WTC11 (cell line): ENCODE measurements at places on chromosomes 12 and 14. TPM values are rescaled to one million over a fixed set of nuclear protein-coding genes. Genes with fewer than 3 reads are reported as not detected.
A peak's percentile ranks its signal among the peaks of the same experiment; 100 is the strongest.

The IFNG gene
- total RNA-seq, result 0.21 to 0.42 TPM (median 0.34 TPM) in 3 replicates

The TAS2R31 gene
- 1.2 to 2.0 TPM (median 1.9 TPM) in 3 replicates for total RNA-seq

- peaks cover 68% of the 10 kb centered on the region for H3K36me3 ChIP-seq
- no peaks in the 10 kb centered on the region for H3K4me1 ChIP-seq
- H3K27me3 ChIP-seq, result peaks cover 16% of the 10 kb centered on the region
- DNase-seq, result no peak
- H3K4me3 ChIP-seq, result no peak overlapping the region
- H3K27ac ChIP-seq, result no peak overlapping the region
Measured at GRCh38 chr12:129115558-129115957, 262.3 kb downstream of the GLT1D1 start.

- H3K27me3 ChIP-seq, result no peaks in the 10 kb centered on the region
- H3K36me3 ChIP-seq, result no peaks in the 10 kb centered on the region
- no peak overlapping the region for H3K27ac ChIP-seq
Measured at GRCh38 chr12:97877404-97877803, 414.8 kb downstream of the RMST start.

DNA sequence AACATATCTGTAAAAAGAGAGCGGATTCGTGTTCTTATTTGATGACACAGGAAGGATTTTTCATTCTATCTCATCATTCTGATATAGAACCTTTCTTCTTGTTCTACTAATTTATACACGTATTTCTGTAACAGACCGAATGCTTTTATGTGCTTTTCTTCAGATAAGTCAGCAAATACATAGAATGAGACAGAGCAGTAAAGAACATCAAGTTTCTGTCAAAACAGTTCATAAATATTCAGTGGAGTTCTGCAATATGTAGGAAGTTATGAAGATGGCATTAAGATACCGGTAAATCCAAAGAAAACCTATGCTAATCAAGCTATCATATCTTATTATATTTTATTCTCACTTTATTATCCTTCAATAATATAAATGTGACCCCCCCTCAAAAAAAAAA lies 280.6 kb downstream of the EGLN3 start:
- peaks cover 25% of the 10 kb centered on the region for H3K4me1 ChIP-seq
- no peak for DNase-seq
- no peaks in the 10 kb centered on the region for H3K27me3 ChIP-seq
- H3K4me3 ChIP-seq, result no peak overlapping the region

The USP44 gene
- total RNA-seq, result 93.4 to 120 TPM (median 116 TPM) in 3 replicates

The ANKLE2 gene
- 50.3 to 63.8 TPM (median 50.6 TPM) in 3 replicates for total RNA-seq

The MFAP5 gene
- total RNA-seq, result 0.69 to 0.96 TPM in 2 of 3 replicates, not detected in the other

The SMOC1 gene
- 0.76 to 1.1 TPM (median 1.0 TPM) in 3 replicates for total RNA-seq

DNA sequence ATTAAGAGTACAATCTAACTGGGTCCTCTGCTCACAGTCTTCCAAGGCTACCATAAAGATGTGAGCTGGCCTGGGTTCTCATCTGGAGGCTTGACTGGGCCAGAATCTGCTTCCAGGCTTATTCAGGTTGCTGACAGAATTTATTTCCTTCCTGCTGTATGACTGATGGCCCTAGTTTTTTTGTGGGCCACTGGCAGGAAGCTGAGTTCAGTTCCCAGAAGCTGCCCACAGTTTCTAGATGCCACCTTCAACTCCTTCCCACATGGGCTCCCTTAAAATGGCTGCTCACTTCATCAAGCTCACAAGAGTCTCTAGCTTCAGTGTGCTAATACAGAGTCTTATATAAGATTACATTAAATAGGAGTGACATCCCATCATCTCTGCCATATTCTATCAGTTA lies 121.7 kb upstream of the CAND1 start:
- H3K4me1 ChIP-seq, result no peaks in the 10 kb centered on the region
- no peak overlapping the region for H3K27ac ChIP-seq
- DNase-seq, result no peak
- H3K27me3 ChIP-seq, result no peaks in the 10 kb centered on the region
- H3K36me3 ChIP-seq, result no peaks in the 10 kb centered on the region
- no peak overlapping the region for H3K4me3 ChIP-seq

The CABP1 gene
- 10.1 to 14.1 TPM (median 10.7 TPM) in 3 replicates for total RNA-seq

GRCh38 chr14:92316176-92316575 lies 6.8 kb upstream of the SLC24A4 start:
- no peak for DNase-seq
- no peak overlapping the region for H3K4me3 ChIP-seq
- H3K27ac ChIP-seq, result no peak overlapping the region

The PLEK2 gene
- 1.2 to 1.4 TPM (median 1.3 TPM) in 3 replicates for total RNA-seq

DNA sequence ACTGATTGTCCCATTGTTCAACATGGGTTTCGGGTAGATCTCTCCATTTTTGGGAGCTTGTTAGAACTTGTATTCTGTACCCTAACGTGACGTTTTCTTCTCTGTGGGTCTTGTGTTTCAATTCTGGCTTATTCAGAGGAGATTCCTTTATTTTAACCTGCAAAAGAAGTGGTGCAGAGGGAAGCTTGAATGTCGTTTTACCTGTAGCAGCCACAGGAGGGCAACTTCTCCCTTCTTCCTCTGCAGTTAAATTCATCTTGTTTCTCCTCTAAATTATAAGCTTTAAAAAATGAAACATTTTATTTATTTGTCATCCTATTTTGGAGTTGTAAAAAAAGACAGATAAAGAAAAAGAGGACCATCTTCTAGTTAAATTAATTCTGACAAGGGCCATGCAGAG lies 13.7 kb upstream of the CLEC4D start:
- no peak for DNase-seq
- H3K4me3 ChIP-seq, result no peak overlapping the region
- H3K4me1 ChIP-seq, result peaks cover 20% of the 10 kb centered on the region
- peaks cover 4% of the 10 kb centered on the region for H3K36me3 ChIP-seq
- no peaks in the 10 kb centered on the region; the same call in 1 of the 2 replicates for H3K27me3 ChIP-seq

- no peak for DNase-seq
- no peaks in the 10 kb centered on the region for H3K27me3 ChIP-seq
- peak overlapping the region; percentile 79 for H3K4me3 ChIP-seq
Measured at GRCh38 chr12:92927055-92927435, 2.0 kb downstream of the EEA1 start.

DNA sequence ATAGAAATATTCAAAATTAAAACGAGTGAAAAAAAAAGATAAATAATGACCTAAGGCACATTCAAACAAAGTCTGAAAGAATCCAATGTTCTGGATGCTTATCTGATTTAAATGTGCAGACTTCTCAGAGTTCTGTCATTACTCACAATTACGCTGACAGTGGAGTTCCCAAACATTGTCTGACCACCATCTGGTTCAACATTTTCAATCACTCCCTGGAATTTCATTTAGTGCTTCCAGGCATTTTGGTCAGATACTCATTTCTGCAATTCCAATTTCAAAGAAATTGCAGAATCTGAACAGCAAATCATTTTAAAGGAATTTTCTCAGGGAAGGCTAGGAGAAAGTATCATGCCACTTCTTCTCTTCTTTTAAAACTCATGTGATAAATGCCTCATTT lies 398.2 kb upstream of the PDE3A start:
- no peaks in the 10 kb centered on the region for H3K27me3 ChIP-seq
- H3K27ac ChIP-seq, result no peak overlapping the region
- DNase-seq, result no peak
- H3K4me1 ChIP-seq, result peaks cover 22% of the 10 kb centered on the region
- H3K4me3 ChIP-seq, result no peak overlapping the region

DNA sequence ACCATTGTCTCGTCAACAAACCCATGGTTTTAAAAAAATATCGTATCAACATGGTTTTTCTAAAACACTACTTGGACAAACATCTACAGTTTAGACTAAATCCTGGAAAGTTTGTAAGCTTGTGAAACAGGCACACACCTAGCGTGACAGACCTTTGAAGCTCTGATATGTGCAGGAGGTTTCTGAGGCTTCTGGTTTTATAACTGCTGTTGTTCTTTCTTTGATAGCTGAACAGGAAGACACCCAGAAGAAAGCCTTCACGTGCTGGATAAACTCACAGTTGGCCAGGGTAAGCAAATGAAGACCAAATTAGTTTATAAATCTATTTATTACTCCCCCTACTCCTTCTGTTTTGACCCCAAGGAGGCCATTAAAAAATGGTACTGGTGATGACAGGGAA lies 87.6 kb downstream of the SYNE2 start:
- H3K4me1 ChIP-seq, result no peaks in the 10 kb centered on the region
- no peak overlapping the region for H3K4me3 ChIP-seq
- H3K27me3 ChIP-seq, result no peaks in the 10 kb centered on the region
- no peak overlapping the region for H3K27ac ChIP-seq
- no peak for DNase-seq

DNA sequence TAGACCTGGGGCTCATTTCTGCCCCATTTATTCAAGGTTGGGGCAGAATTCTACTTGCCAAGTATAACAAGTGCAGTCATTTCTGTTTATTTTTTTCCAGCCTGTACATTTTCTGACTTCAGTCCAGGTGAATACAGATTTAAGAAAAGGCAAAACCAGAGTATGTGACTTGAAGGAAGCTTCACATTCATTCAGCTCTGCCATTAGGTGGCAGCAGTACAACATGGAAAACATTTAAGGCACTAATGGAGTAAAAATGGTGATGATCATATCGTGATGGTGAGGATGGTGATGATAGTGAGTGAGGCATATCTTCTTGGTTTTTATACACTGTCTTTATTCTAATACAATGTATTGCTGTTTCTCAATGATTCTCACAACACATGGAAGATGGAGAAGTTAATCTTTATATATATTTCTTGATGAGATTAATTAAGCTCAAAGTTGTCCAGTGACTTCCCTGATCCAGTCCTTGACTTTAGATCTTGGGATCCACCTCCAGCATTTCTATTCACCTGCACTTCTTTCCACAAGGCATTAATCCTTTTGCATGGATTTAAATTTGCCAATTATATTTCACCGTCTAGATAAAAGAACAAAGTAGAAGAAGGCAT lies 176.7 kb upstream of the SEL1L start:
- H3K36me3 ChIP-seq, result peaks cover 8% of the 10 kb centered on the region; the same call in 1 of the 2 replicates
- no peak for DNase-seq
- no peaks in the 10 kb centered on the region for H3K4me1 ChIP-seq
- H3K27me3 ChIP-seq, result no peaks in the 10 kb centered on the region; the same call in 1 of the 2 replicates
- no peak overlapping the region for H3K4me3 ChIP-seq

- H3K27me3 ChIP-seq, result no peaks in the 10 kb centered on the region
- no peaks in the 10 kb centered on the region for H3K36me3 ChIP-seq
- H3K4me3 ChIP-seq, result no peak overlapping the region
- H3K4me1 ChIP-seq, result peaks cover 19% of the 10 kb centered on the region
- H3K27ac ChIP-seq, result no peak overlapping the region; the same call in 1 of the 2 replicates
Measured at GRCh38 chr12:96150442-96150841, 43.7 kb upstream of the ELK3 start.

DNA sequence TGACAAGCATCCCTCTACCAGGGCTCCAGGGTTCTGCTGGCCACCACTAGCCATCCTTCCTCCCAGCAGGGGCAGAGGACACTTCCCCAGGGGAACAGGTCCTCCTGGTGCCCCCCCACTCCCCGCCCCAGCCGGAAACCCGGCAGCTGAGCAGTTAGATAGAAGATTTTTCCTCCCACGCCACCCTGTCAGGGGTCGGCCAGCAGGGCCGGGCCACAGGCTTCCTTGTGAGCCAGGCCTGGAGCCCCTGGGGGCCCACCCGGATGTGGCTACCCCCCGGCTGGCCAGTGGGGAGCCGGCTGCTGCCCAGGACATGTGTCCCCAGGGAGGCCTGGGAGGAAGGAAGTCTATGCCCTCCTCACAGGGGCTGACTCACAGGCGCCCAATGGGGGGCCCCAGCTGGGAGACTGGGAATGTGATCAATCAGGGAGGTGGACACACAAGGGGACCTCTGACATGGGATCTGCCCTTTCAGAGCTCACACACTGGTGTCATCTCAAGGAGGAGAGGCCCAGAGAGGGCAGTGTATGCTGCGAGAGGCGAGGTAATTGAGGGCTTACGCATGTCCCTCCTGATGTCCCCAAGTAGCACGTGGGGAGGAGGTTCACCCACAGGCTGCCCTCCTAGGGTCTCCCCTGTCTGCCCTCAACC lies 4.2 kb downstream of the SH2B3 start:
- no peaks in the 10 kb centered on the region for H3K36me3 ChIP-seq
- H3K4me1 ChIP-seq, result peaks cover 70% of the 10 kb centered on the region
- DNase-seq, result no peak
- no peaks in the 10 kb centered on the region for H3K27me3 ChIP-seq
- H3K27ac ChIP-seq, result 0 out of 2 replicates have a peak overlapping the region, but pooled peaks have one; percentile 36

DNA sequence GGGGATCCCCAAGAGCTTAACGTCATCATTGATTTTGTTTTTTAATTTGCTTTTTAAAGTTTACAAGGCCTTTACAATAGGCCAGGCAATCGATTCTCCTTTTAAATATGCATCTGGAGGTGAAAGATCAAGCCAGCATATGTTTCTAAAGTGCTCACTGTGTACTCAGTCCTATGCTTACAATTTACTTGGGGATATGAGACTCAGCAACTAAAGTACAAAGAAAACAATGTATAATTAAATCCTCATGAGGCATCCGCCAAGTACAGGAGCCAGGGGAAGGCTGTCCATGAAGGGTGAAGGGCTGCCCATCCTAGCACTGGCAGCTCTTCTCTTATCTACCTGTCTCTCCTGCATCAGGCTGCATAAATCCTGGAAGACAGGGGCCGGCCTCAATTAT lies 11.8 kb downstream of the CCDC92 start:
- no peaks in the 10 kb centered on the region for H3K4me1 ChIP-seq
- peaks cover 93% of the 10 kb centered on the region for H3K27me3 ChIP-seq
- DNase-seq, result no peak
- H3K27ac ChIP-seq, result no peak overlapping the region
- H3K36me3 ChIP-seq, result no peaks in the 10 kb centered on the region

DNA sequence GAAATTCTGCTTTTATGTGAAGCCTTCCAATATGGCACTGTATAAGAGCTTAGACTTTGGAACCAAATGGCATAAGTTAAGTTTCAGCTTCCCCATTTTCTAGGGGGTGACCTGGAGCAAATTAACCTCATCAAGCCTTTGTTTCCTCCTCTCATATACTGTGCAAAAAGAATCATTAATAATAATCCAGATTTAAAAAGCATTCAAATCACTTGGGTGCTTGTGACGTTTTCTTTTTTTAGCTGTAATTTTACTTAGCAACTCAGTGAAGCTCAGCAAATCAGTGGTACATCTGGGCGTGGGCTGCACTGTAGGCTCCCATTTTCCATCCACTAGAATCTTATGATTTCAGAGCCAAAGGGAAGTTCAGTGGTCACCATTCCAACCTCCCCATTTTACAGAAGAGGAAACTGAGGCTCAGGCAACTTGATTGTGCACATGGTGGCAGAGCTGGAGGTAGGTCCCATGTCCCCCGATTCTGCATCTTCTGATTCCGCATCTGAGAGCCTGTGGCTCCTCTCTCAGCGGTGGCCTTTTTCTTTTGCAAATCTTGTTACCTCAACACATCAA lies 131.2 kb downstream of the SNAPC1 start:
- no peak for DNase-seq
- H3K36me3 ChIP-seq, result no peaks in the 10 kb centered on the region
- no peaks in the 10 kb centered on the region; the same call in 1 of the 2 replicates for H3K27me3 ChIP-seq
- H3K27ac ChIP-seq, result no peak overlapping the region
- no peak overlapping the region for H3K4me3 ChIP-seq
